ENCODE measurements at places on chromosomes 4 and X.
A peak's percentile ranks its signal among the peaks of the same experiment; 100 is the strongest.

- no peak for DNase-seq
Observed at GRCh38 chr4:2322227-2322626, 60.3 kb upstream of the MXD4 start.

GRCh38 chr4:52103319-52103718, 52.2 kb downstream of the SPATA18 start:
- peak; percentile 48 for DNase-seq

DNA sequence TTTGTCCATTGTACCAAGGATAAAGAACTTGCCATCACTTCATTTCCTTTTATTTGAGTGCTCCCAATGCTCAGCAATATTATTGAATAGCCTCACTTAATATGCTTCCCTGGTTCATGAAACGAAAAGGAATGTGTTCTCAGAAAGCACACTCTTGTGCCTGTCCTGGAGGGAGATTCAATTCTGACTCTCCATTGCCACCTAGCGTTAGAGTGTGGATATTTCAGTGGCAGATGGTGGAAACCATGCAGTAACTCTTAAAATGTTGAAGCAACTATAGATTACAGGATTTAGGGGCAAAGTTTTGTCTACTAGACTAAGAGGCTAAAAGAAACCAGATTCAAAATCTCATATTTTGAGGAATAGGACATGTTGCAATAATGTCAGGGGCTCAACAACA, 36.0 kb downstream of the GAB3 start:
- peak; percentile 49 for DNase-seq

GRCh38 chr4:82388405-82388804, 14.6 kb upstream of the HNRNPD start:
- DNase-seq, result no peak

DNA sequence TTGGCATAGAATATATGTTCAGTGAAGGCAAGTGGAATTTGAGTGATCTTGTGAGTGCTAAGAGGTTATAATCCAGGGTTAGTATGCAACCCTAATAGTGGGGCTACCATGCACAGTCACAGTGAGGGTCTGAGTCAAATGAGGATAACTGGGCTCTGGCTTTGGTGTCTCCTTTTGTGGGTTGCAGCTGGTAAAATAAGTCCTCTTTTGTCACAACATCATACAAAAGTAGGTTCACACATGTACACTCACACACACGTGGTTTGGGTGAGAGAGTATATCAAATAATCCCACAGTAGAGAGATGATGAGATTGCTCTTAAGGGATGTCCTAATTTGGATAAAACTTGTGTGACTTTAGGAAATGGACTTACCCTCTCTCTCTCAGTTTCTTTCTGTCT, 79.6 kb upstream of the EOLA2 start:
- DNase-seq, result no peak
